ENCODE measurements at places on chromosomes 2 and 18.

- no peak for DNase-seq
Measured at GRCh38 chr2:27282892-27283291, 663 bp downstream of the TRIM54 start.

DNA sequence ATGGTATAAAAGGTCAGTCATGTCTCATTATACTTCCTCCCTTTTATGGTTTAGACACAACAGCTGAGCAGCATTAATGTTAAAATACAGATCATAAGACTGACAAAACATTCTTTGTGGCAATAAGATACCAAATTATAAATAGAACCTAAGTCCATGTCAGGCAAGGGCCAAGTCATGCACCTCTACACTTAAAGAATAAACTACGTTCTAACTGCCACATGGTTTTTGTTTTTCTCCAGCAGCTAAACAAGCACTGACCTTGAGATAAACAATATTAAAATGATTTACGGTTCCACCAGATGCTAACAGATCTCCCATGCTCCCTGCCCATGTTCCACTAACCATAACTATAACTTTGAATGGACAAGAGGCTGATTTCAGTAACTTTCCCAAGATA is 368.6 kb upstream of the TFPI start:
- no peak for DNase-seq

DNA sequence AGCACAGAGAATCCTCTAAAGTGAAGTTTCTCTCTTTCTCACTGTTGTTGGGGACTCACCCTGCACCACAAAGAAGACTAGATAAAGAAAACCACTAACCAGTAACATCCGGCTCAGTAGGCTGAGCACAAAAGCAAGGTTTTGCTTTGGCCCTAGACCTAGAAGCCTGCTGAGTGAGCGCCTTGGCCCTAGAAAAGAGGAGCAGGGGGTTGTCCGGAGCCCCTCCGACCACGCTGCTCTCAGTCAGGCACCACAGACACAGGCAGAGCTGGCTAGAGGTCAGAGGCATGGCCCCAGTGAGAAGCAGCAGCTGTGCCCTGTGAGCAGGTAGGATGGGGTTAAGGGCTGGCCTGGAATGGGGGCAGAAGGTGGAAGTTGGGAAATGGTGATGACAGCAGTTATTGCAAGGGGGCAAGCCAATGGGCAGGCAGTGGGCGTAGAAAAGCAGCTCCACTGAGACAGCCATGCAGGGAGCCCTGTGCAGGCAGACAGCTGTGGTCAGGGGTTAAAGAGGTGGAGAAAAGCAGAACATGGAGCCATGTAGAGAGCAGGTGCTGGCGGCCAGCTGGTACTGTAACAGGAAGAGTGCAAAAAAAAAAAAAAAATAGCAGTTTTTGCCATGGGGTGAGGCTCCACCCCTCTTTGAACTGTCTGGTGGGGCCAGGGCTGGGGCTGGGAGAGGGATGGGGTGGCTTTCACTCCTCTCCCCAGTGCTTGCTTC is 36.9 kb upstream of the SLC14A1 start:
- peak; percentile 96 for DNase-seq

- DNase-seq = no peak
Measured at GRCh38 chr2:1584691-1585485, 159.4 kb downstream of the PXDN start.

- DNase-seq = no peak
Measured at GRCh38 chr2:167935803-167936110, 311.6 kb downstream of the STK39 start.

DNA sequence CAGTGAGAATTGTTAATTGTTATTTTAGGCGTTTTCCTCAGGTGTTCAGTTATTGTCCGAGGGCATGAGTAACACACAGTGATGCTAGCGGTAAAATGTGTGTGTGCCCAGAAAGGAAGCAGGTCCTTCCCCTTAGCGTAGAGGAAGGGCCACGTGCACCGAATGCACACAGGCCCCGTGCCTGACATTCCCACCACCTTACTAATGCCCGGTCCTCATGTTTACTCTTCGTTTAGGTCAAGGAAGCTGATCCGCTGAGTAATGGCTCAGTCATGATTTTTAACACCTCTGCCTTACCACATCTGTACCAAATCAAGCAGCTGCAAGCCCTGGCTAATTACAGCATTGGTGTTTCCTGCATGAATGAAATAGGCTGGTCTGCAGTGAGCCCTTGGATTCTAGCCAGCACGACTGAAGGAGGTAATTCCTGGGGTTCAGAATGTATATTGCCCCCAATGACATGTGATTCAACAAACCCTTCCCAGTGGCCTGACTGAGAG is 76.7 kb downstream of the MERTK start:
- DNase-seq = peak; percentile 14

- DNase-seq = no peak
Measured at GRCh38 chr18:45408218-45408617, 207.1 kb upstream of the SLC14A2 start.

- DNase-seq = no peak
Measured at GRCh38 chr2:162056796-162057399, 17.1 kb downstream of the DPP4 start.

DNA sequence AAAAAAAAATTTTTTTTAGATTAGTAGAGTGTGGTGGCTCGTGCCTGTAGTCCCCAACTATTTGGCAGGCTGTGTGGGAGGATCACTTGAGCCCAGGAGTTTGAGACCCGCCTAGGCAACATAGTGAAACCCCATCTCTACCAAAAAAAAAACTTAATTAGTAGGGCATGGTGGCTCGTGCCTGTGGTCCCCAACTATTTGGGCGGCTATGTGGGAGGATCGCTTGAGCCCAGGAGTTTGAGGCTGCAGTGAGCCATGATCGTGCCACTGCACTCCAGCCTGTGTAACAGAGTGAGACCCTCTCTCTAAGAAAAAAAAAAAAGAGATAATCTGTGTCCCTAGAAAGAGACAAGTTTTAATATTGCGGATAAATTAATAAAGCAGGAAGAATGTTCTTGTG is 8.8 kb downstream of the GPR55 start:
- no peak for DNase-seq

DNA sequence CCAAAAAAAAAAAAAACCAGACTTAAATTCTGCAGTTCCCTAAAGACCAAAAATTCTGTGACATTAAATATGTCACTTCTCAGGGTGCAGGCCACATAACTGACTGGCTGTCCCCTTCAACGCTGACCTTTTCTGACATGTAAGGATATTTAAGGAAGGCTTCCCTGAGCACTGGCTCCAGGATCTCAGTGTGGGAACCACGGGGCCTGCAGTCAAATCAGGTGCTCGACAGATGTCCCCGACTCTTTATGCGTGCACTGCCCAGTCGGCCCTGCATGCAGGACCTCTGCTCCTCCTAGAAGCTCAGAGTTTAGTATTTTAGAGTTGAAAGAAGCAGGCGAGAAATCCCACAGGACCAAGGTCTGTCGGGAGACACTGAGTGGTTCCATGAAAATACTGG is 69.4 kb upstream of the POMC start:
- no peak for DNase-seq

- DNase-seq = no peak
Measured at GRCh38 chr2:205020673-205021072, 475.4 kb downstream of the PARD3B start.

GRCh38 chr18:80247393-80247841 is at the start of gene PARD6G:
Gene PARD6G, minus strand, starts transcription at chr18:80247514. Its CDS starts 166 bp downstream, at chr18:80247348.
- DNase-seq = peak; percentile 72

- DNase-seq = no peak
Measured at GRCh38 chr2:96887493-96888012, 17.7 kb upstream of the SEMA4C start.

DNA sequence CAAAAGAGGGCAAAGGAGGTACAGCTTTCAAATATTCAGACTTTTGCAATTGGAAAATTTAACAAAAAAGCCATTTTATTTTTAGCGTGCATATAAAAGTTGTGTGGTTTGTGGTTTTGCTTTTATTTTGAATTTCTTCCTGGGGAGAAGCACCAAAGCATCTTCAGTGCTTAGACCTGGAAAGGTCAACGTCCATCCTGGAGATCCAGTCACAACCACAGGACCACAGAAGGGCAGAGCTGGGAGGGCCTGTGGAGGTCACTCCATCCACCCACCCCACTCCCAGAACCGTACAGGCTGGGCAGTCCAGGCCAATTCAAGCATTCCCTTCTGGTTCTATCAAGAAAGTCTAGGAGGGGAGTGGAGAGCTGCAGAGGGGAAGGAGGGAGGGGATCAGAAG is 43.8 kb downstream of the MPHOSPH10 start:
- no peak for DNase-seq

DNA sequence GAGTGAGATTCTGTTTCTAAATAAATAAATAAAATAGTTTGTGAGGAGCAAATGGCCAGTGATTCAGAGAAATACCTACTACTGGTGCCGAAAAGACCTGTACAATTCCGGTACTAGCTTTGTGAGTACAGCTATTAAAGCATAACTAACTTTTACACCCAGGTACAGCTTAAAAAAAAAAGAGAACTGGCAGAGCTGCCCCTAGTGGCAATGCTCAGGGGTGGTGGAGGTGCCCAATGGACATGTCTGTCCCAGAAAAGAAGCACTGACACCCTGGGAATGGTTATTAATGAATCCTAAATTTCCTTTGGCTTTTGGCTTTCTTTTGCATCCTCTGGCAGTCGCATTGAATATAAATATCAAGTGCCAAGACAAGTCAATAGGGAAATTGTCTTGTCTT is 87.0 kb downstream of the LIPG start:
- no peak for DNase-seq

- no peak for DNase-seq
Measured at GRCh38 chr2:133774654-133775015, 206.4 kb upstream of the NCKAP5 start.

DNA sequence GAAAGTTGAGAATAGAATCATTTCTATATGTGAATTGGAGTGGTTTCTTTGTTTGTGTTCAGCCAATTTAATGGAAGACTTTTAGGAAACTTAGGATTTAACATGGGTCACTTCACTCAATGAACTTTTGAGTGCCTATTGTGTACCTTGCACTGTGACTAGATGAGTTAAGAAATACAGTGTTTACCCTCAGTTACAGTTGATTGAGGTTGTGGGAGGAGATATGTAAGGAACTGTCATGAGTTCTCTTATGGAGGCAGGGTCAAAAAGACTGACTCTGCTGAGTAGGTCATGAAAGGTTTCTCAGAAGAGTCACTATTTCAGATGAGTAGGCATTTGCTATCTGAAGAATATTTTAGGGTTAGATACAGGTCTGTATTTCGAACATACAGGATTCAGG is 98.6 kb downstream of the RAB3GAP1 start:
- no peak for DNase-seq

DNA sequence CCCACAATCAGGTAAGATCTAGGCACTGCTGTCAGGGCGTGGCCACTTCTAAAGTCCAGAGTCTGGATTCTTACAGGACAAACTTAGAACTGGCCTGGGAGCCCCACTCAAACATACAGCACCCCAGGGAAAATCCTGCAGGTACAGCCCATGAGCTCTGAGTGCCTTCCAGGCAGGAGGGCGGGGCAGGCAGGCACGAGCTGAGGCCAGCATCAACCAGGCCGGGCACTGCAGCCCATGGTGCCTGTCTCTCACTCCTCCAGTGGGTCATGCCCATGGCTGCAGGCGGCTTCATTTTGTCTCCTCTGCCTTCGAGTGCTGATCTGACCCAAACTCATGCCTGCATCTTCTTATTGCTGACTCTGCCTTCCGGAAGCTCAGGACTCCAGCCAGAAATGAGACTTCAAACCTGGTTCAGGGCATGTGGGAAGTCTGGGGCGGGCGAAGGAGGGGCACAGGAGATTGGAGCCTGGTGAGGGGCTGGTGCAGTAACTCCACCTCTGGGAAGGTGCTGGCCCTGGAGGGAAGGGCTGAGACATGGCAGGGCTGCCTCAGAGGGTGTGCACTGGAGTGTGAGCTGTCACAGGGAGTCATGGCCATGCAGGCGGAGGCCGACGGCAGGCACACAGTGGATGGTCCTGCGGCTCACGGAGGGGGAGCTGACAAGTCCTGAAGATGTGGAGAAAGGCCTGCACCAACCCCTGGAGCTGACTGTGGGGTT is 40.5 kb downstream of the HS6ST1 start:
- DNase-seq = no peak

GRCh38 chr2:4168834-4169233 is 465.5 kb downstream of the DCDC2C start:
- DNase-seq = no peak

- no peak for DNase-seq
Measured at GRCh38 chr2:241344925-241345651, 11.0 kb upstream of the FARP2 start.

DNA sequence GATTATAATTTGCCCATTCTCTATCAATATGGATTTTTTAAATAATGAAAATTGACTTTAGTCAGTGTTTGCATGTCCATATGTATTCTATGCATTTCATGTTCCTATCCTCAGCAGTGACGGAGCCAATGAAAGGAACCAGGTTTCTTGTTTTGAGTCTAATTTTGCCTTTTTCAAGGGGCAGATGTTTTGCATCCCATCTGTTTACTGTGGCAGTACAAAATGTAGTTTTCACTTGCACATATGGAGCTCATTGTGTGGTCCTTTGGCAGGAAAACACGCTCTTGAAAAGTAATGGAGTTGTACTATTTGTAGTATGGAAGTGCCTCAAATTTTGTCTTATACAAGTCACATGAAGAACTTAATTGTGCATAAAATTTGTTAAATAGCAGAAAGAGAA is 127.8 kb downstream of the AGPS start:
- DNase-seq = no peak

DNA sequence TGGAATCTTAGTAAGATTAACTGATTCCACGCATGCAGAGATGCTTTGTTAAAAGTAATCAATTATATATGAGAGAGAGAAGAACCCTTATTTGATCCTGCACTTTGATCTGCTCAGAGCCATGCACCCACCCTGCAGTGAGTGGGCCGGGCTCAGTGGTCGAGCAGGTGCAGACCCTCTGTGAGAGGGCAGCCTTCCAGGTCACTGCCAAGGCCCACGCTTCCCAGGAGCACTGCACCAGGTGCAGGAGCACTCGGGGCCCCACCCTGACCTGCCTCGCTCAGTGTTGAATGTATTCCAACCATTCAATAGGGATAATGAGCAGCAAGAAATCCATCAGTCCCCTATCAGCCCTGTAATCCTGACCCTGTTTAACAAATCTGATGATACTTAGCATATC is 126.9 kb downstream of the TMEM200C start:
- DNase-seq = no peak

DNA sequence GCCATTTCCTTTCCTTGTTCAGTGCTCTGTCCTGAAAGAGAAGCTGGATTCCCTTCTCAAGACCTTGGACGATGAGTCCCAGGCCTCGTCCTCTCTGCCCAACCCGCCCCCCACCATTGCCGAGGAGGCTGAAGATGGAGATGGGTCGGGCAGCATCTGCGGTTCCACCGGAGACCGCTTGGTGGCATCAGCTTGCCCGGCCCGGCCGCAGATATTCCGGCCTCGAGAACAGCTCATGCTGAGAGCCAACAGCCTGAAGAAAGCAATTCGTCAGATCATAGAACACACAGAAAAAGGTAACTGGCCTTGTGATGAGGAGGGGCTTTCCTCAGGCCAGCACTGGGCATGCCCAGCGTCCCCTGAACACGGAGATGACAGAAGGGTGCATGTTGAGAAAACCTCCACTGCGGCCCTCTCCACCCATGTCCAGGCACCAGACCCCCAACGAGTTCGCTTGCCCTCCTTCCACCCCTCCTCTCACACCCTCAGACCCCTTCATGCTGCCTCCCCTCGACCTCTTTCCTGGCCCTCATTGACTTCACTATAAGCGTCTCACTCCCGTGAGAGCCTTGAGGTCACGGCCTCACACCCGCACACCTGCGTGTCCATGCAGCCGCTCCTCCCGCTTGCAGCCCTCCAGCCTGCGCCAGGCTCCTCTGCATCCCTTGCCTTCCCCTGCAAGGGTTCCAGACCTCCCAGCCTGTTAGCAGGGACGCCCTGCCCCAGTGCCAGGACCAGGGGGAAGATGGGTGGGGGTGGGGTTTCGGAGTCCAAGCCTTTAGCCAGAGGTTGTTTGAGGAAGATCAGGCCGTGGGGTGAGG is 95.0 kb downstream of the DGKD start:
- DNase-seq = no peak

- peak; percentile 15 for DNase-seq
Measured at GRCh38 chr2:135818937-135819610, 17.9 kb downstream of the LCT start.
